ENCODE measurements at places on chromosomes 1 and 21.

DNA sequence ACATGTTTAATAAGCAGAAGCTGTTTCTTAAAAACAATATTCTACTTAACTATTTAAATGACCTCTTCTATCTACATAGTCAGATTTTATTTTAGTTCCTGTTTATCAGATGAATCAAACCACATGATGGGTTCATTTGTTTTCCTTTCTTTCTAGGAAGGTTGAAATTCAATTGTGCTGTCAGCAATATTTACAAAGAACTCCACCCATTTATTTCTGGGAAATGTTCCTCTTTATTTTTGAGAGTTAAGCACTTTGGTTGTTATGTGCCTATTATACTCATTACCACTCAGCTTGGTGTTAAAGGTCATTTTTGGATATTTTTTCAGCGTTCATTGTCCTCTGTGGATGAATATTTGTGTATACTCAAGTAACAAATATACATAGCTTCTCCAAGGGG is 84.9 kb downstream of the C4BPA start:
- no peak overlapping the region for H3K27ac ChIP-seq
- H3K27me3 ChIP-seq = no peaks in the 10 kb centered on the region
- no peaks in the 10 kb centered on the region for H3K4me1 ChIP-seq
- no peak overlapping the region for H3K4me3 ChIP-seq
- no peak for DNase-seq
- no peaks in the 10 kb centered on the region for H3K36me3 ChIP-seq

DNA sequence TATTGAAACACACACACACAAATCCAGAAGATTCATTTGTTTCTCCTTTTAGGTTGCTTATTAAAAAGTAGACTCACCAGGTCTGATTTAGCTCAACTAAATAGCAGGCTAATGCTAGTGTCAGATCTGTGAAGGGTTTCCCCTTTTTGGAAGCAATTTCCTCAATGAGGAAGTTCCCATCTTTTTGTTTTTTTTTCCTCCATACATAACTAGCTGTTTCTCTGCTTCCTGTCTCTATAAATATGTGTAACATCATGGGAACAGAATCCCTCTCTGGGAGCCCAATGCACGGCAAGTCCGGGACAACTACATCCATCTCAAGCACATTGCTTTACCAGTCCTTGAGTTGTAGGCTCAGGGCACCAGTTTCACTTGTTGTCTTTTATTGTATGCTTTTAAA is 1421.1 kb downstream of the PLA2G4A start:
- DNase-seq = no peak
- H3K4me3 ChIP-seq = no peak overlapping the region

DNA sequence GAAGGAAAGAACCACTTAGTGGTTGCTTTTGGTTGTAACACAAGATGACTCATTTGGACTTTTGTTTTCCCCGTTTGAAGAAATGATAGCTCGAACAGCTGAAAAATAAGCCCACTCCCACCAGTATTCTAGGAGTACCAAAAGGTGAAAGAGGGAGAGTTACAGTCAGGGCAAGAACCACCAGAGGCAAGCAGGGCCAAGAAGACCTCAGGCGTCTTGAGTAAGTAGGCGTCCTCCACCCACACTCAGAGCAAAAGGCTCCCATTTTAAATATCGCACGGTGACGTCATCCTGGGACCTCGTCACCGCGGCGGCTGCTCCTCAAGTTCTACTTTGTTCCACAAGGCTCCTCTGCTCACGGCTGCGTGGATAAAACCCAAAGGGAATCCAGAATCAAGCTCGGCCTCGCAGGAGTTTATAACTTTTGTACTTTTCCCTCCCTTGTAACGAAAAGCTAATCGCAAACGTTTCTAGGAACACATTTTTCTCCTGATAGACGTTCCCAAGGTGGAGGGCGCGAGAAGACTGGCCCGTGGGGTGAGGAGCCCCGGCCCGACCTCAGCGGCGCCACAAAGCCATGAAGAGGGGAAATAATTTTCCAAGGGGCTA is 1.2 kb downstream of the BTG3 start:
- peaks cover 7% of the 10 kb centered on the region for H3K4me1 ChIP-seq
- DNase-seq = peak; percentile 61
- no peak overlapping the region for H3K27ac ChIP-seq
- H3K27me3 ChIP-seq = no peaks in the 10 kb centered on the region

GRCh38 chr1:112247961-112248360 is 148.1 kb upstream of the CTTNBP2NL start:
- no peaks in the 10 kb centered on the region for H3K36me3 ChIP-seq
- DNase-seq = no peak
- H3K4me3 ChIP-seq = no peak overlapping the region
- peaks cover 7% of the 10 kb centered on the region for H3K27me3 ChIP-seq
- H3K4me1 ChIP-seq = no peaks in the 10 kb centered on the region
- H3K27ac ChIP-seq = no peak overlapping the region

DNA sequence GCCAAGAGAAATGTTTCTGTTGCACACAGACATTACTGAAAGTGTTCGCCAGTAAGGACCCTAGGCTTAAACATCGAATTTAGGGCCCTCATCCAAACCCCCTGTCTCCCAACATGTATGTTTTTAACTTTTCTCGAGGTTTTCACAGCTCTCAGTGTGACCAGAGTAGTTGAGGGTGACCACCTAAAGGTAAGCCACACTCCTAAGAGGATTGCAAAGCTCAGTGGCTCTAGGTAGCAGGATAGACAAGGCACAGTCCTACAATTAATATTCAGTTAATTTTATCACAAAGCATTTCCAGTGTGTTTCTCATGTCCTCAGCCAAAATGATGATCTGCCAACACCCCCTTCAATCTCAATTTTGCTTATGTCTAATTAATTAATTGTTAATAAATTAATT is 695 bp upstream of the ALG14 start:
- peak overlapping the region; percentile 74 for H3K4me3 ChIP-seq
- DNase-seq = no peak
- no peaks in the 10 kb centered on the region for H3K36me3 ChIP-seq
- no peaks in the 10 kb centered on the region for H3K4me1 ChIP-seq
- no peaks in the 10 kb centered on the region for H3K27me3 ChIP-seq

DNA sequence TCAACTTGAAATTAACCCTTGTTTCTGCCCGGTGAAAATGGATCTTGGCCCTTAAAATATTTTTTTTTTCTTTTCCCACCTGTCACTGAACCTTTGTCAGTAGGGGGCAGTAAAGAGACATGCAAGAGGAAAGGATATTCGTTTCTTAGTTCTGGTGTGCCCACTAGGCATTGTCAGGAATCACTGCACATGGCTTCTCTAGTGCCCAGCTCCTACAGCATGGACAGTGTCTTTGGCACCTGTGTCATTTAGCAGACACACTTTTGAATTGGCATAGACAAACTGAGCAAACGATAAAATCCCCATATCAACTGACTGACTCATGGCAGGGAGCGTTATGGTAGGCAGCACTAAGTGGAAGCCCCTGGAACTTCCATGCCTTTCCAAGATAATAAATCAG is 1048.1 kb downstream of the BRINP3 start:
- DNase-seq = peak; percentile 66
- H3K4me3 ChIP-seq = no peak overlapping the region
- H3K27ac ChIP-seq = no peak overlapping the region
- no peaks in the 10 kb centered on the region for H3K27me3 ChIP-seq
- H3K4me1 ChIP-seq = no peaks in the 10 kb centered on the region
- H3K36me3 ChIP-seq = no peaks in the 10 kb centered on the region

DNA sequence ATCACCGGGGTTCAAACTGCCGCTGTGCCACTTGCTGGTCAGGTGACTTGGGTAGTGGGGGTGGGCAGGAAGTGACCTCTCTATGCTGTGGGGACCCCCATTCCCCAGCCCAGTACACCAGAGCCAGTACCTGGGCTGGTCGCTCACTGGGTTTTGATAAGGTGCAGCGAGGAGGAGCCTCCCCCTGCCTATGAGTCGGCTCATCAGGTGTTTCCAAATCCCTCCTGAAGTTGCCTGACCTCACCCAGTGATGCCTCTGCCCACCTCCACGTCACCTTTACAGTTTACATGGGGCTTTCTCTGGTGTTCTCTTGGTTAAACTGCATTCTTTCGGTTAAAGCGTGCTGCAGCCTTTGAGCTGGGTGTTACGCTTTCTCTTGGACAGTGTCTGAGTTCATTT is 58.2 kb downstream of the ARHGEF10L start:
- peaks cover 44% of the 10 kb centered on the region for H3K4me1 ChIP-seq
- DNase-seq = no peak
- no peaks in the 10 kb centered on the region for H3K36me3 ChIP-seq
- H3K27ac ChIP-seq = peak overlapping the region; percentile 91

DNA sequence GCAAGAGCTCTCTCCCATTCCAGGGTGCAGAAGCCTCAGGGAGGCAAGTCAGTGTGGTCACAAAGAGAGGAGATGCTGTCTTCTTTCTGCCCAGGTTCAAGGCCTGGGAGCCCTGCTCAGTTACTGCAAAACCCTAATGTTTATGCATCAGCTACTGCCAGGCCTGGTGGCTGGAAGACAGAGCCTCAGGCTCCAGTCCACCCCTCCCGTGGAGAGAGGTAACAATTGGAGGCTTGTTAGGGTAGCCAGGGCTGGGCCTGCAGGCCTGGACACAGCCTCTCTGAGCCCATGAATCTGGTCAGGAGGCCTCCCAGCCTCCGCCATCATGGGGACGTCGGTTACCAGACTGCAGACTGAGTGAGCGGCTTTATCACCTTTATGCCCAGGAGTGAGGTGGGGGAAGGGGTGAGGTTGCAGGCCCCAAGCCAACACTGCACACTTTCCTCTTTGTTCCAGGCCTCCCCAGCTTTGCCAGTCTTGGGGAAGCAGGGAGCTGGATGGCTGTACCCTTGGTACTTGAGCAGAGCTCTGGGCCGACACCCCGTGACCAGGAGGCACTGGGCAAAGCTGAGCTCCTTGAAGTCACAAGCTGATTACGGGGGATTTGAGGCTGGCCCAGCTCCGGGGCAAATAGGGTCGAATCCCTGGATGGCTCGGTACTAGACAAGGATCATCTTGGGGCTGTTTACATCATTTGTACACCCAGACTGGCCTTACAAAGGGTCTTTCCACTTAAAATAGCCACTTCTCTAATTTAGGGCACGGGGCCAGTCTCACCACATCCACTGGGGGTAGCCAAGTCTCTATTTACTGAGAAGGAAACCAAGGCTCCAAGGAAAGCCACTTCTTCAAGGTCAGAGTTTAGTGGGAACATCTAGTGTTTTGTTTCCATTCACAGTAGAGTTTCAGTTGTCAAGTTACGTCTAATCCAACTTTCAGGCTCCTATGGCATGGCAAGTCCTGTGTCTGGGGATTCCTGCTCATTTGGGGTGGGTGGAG is 5.2 kb downstream of the SLC2A1 start:
- no peaks in the 10 kb centered on the region for H3K27me3 ChIP-seq
- peak overlapping the region; percentile 53 for H3K27ac ChIP-seq
- DNase-seq = no peak
- H3K4me3 ChIP-seq = no peak overlapping the region
- peaks cover 45% of the 10 kb centered on the region for H3K4me1 ChIP-seq

DNA sequence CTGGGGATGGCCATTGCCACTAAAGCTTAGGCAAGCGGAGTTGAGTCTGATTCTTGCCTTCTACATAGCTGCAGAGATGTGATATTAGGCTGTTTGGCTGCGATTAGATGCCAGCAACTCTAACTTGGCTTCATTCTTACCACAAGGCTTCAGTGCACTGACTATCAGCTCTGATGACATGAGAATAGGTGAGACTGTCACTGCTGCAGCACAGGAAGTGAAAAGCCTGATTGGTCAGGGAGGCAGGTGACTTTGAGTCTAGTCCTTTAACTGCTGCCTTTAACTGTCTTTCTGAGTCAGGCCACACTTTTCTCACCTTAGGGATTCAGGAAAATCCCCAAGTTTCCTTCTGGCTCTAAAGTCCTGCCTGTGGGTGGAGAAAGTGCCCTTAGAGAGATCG is 14.1 kb upstream of the PLXNA2 start:
- no peaks in the 10 kb centered on the region for H3K36me3 ChIP-seq
- no peaks in the 10 kb centered on the region for H3K27me3 ChIP-seq
- H3K4me3 ChIP-seq = no peak overlapping the region
- no peak overlapping the region for H3K27ac ChIP-seq
- peaks cover 10% of the 10 kb centered on the region for H3K4me1 ChIP-seq
- no peak for DNase-seq

- DNase-seq = no peak
- H3K27ac ChIP-seq = no peak overlapping the region
- H3K4me1 ChIP-seq = no peaks in the 10 kb centered on the region
- H3K4me3 ChIP-seq = no peak overlapping the region
Measured at GRCh38 chr1:8311068-8311718, 6.7 kb upstream of the SLC45A1 start.

GRCh38 chr1:186872291-186872690 is 43.5 kb downstream of the PLA2G4A start:
- no peaks in the 10 kb centered on the region for H3K27me3 ChIP-seq
- H3K4me3 ChIP-seq = no peak overlapping the region
- no peaks in the 10 kb centered on the region for H3K4me1 ChIP-seq
- no peaks in the 10 kb centered on the region for H3K36me3 ChIP-seq
- no peak overlapping the region for H3K27ac ChIP-seq

GRCh38 chr1:156012051-156012817 is 8.5 kb downstream of the SSR2 start:
- peaks cover 37% of the 10 kb centered on the region for H3K36me3 ChIP-seq
- no peaks in the 10 kb centered on the region for H3K4me1 ChIP-seq
- H3K4me3 ChIP-seq = no peak overlapping the region

GRCh38 chr1:36807262-36807661 is 227.1 kb downstream of the GRIK3 start:
- H3K27me3 ChIP-seq = peaks cover 8% of the 10 kb centered on the region
- H3K36me3 ChIP-seq = no peaks in the 10 kb centered on the region
- no peak overlapping the region for H3K27ac ChIP-seq
- DNase-seq = no peak

DNA sequence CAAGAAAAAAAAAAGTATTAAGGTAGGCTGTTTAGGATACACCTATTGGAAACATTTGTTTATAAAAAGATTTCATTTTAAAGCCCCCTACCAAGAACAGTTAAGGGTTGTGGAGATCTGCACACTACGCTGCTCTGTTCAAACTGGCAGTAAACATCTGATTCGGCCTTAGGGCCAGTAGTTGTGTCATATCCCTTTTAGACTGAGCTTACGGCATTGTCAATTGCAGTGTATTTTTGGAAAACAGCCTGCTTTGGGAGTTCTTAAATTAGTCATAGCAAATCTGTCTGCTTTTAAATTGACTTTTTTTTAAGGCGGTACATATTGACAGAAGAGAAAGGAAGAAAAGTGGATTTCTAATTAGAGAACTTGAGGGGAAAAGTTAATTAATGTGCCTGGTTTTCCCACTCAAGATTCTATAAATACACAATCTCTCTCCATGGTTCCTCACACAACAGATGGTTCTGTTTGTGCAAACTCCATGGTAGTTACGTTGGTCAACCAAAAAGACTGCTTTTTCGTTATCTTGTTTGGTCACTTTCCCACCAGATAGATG is 1.7 kb upstream of the ELK4 start:
- H3K27me3 ChIP-seq = no peaks in the 10 kb centered on the region
- no peak for DNase-seq
- H3K4me1 ChIP-seq = peaks cover 14% of the 10 kb centered on the region
- H3K4me3 ChIP-seq = no peak overlapping the region
- no peak overlapping the region for H3K27ac ChIP-seq

GRCh38 chr1:230050973-230051735 is 15.9 kb upstream of the GALNT2 start:
- H3K4me3 ChIP-seq = no peak overlapping the region
- H3K27me3 ChIP-seq = no peaks in the 10 kb centered on the region
- no peak for DNase-seq
- H3K36me3 ChIP-seq = no peaks in the 10 kb centered on the region

- no peak overlapping the region for H3K4me3 ChIP-seq
- H3K27ac ChIP-seq = no peak overlapping the region
- no peak for DNase-seq
- H3K36me3 ChIP-seq = no peaks in the 10 kb centered on the region
Measured at GRCh38 chr1:87291107-87291506, 37.6 kb upstream of the LMO4 start.

GRCh38 chr1:114338191-114338890 is 172.7 kb downstream of the TRIM33 start:
- no peak overlapping the region for H3K4me3 ChIP-seq
- no peaks in the 10 kb centered on the region for H3K27me3 ChIP-seq
- DNase-seq = no peak
- no peaks in the 10 kb centered on the region for H3K4me1 ChIP-seq
- H3K27ac ChIP-seq = no peak overlapping the region
- no peaks in the 10 kb centered on the region for H3K36me3 ChIP-seq

All from cardiac muscle cell (in vitro differentiated cells and primary cell).